Ascending aorta (tissue), 2 donors: ENCODE measurements at places on chromosomes 7 and 10.

DNA sequence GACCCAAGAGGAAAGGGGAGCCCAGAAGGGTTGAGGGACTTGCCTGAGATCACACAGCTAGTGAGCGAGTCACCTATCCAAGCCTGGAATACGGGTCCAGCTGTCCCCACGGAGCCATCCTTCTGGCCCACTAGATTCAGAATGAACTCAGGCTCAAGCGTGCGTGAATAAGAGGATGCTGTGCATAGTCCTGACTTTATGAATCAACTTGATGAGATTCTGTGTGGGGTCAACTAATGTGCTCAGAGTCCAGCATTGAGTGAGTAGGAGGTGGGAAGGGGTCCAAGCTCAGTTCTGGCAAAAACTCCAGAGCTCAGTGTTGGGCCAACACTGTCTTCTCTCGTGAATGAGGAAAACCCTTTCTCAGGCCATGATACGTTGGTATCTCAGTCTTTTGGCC lies 41.4 kb downstream of the CAMK1D start:
- no peaks in the 10 kb centered on the region for H3K36me3 ChIP-seq
- peak overlapping the region; percentile 42 for H3K27ac ChIP-seq
- no peaks in the 10 kb centered on the region for H3K27me3 ChIP-seq
- H3K4me3 ChIP-seq: peak overlapping the region; percentile 16

DNA sequence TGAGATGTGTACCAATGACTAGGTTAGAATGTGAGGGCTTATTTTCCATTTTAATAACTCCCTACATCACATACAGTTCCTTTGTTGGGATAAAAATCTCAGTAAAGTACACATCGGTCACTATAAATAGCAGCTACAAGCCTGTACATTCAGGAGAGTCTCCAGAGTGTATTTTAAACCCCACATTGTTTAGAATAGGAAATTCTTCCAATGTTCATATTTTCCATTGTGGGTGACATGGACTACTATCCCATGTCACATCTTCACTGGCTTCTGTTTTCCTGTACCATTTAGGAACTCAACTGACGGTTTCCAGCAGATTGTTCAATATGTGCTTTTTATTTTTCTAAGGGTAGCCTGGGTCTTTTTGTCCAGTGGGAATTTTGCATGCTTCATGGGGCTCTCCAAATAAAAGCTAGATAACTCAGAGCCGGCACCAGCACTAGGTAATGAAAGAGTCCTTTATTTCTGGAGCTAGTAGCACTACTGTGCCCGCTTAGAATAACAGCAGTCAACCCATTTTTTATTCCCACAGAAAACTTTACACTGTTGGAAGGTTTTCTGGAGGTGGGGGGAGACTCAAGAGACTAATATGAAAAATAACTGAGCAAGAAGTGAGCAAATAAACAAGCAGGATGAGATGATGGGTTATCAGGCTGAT lies 100.5 kb downstream of the CALD1 start:
- no peaks in the 10 kb centered on the region for H3K27me3 ChIP-seq
- no peak overlapping the region for H3K4me3 ChIP-seq
- H3K27ac ChIP-seq: peak overlapping the region; percentile 35

- no peak overlapping the region for H3K4me3 ChIP-seq
- no peaks in the 10 kb centered on the region for H3K36me3 ChIP-seq
- H3K27ac ChIP-seq: no peak overlapping the region
- no peaks in the 10 kb centered on the region for H3K27me3 ChIP-seq
- DNase-seq: no peak
Observed at GRCh38 chr7:129257168-129257567, 32.3 kb downstream of the AHCYL2 start.

- H3K4me1 ChIP-seq: no peaks in the 10 kb centered on the region
- no peaks in the 10 kb centered on the region for H3K27me3 ChIP-seq
- DNase-seq: no peak
- H3K27ac ChIP-seq: no peak overlapping the region
Observed at GRCh38 chr7:150432915-150433892, 17.2 kb upstream of the GIMAP8 start.

DNA sequence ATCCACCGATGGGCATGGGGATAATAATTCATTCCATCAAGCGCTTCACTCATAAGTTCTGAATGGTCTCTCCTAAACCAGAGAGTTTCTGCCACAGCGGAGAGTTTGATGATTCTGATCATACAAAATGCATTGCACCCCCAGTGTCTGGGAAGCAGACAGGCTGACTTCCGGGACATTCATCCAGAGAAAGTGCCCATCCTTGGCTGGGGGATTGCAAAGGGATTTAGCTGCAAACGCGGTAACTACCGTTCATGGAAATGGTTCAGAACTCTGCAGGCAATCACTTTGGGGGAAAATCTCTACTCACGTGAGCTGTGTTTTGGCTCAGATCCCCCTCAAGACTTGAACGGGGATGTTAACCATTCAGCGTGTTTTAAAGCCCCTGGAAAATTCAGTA lies 33.4 kb upstream of the CALN1 start:
- no peaks in the 10 kb centered on the region for H3K36me3 ChIP-seq
- no peaks in the 10 kb centered on the region for H3K4me1 ChIP-seq
- no peaks in the 10 kb centered on the region for H3K27me3 ChIP-seq
- no peak for DNase-seq
- no peak overlapping the region for H3K27ac ChIP-seq
